Activated T-cell treated with anti-CD3 and anti-CD28 coated beads for 48 hours (primary cell): ENCODE measurements at places on chromosomes 7 and 10.

- DNase-seq: no peak
Measured at GRCh38 chr10:83373671-83374070, 765.6 kb upstream of the GHITM start.

DNA sequence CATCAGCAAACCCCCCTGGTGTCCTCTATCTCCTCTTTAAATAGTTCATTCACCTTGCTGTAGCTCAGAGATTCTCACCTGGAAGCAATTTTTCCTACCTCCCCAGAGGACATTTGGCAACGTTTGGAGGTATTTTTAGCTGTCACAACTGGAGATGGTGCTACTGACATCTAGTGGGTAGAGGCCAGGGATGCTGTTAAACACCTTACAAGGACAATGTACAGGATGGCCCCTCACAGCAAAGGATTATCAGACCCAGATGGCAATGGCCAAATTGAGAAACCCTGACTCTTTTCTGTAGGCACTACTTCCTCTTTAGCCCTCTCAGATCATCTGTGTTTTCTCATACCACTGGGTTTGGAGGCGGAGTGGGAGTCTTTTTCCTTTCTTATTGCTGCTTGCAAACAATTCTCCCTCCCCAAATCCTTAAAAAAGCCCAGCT lies 13.2 kb upstream of the TRA2A start:
- DNase-seq: no peak

GRCh38 chr10:69087590-69088470 lies at the start of gene SRGN:
Gene SRGN, plus strand, starts transcription at chr10:69088103. Its CDS starts 55 bp downstream, at chr10:69088158.
- DNase-seq: peak; percentile 57

- no peak for DNase-seq
Measured at GRCh38 chr7:100128637-100128963, 1.8 kb downstream of the MBLAC1 start.

DNA sequence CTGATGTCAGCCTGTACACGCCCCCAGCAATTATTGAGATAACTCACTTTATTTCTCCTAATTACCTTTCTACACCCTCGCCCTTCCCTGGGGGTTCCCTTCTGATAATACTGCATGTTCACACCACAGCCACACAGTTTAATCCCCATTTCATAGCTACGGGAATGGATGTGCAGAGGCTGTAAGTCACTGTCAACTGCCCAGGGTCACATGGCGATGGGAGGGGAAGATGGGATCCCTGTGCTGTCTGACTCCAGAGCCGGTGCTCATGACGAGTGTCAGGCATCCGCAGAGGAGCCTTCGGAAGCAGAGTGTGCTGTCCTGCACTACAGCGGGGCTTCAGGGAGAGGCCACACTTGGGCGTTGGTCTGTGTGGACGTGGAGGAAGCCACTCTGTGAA lies 688.7 kb downstream of the SDK1 start:
- DNase-seq: no peak

- DNase-seq: no peak
Measured at GRCh38 chr7:28237363-28237762, 56.8 kb upstream of the JAZF1 start.

GRCh38 chr10:70494966-70495365 lies 16.4 kb downstream of the PALD1 start:
- DNase-seq: no peak

GRCh38 chr7:129093867-129094456 lies 39.1 kb upstream of the TNPO3 start:
- DNase-seq: no peak

- DNase-seq: no peak
Measured at GRCh38 chr10:114303556-114303955, 64.5 kb downstream of the VWA2 start.

DNA sequence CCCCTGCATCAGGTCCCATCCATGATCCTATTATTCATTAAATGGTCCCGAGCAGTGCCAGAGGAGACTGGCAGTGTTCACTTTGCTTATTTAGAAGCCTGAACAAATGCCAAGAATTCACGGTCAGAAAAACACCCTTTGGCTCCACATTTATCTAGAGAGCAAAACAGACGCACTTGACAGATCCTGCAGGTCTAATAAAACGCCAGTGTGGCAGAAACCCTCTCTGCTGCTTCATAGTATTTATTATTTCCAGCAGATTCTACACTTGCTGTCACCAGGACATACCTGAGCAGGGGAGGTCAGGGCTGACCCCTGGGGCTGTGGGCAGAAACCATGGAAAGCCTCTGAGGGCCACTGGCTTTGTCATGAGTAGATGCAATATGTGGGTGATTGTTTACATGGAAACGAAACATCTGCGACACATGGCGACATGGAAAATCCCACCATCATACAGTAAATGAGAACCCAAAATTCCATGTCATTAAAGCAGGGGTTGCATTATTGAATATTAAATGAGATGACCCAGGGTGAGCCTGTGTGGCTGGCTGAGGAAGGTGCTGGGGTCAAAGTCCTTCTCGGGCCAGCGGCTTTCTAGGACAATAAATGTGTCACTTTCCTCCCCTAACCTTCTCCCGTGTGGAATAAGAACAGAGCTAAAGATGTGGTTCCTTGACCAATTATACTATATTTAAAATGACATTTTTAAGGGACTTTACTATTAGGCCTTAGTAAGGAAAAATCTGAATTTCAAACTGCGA lies 205.9 kb upstream of the SVIL start:
- DNase-seq: no peak

DNA sequence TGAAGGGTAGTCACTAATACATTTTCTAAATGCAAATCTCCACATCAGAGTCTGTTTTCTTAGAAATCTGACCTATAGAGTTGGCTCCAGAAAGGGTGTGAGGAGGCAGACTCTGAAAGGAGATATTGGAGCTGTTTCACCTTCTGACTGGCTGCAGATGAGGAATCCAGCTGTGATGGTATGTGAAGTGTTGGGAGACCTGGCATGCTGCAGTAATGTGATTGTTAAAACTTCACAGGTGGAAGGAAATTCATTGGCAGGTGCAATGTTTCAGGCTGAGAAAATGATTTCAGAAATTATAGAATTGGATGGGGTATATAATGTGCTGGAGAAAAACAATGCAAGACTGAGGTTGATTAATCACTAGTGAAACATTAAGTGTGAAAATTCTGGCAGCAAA lies 1134.0 kb upstream of the LRRN3 start:
- no peak for DNase-seq

DNA sequence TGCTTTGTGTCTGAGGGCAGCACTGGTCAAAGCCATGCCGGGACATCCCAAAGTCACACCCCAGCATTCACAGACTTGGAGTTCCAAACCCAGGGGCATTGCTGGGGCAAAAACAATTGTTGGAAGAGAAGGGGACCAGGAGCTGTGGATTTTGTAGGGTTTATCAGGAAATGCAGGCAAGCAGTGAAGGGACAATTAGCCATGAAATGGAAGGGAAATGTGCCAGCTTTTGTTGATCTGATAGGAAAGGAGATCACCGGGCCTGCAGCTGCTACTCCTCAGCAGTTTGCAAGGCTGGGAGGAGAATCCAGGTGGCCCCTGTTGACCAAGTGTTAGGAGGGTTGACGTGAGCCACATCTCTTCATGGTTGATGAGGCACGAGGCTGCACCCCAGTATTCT lies 2.5 kb upstream of the BRI3 start:
- DNase-seq: no peak

GRCh38 chr10:32461203-32461602 lies 15.3 kb downstream of the CCDC7 start:
- no peak for DNase-seq

GRCh38 chr7:50792342-50793119 lies 9.8 kb upstream of the GRB10 start:
- no peak for DNase-seq

DNA sequence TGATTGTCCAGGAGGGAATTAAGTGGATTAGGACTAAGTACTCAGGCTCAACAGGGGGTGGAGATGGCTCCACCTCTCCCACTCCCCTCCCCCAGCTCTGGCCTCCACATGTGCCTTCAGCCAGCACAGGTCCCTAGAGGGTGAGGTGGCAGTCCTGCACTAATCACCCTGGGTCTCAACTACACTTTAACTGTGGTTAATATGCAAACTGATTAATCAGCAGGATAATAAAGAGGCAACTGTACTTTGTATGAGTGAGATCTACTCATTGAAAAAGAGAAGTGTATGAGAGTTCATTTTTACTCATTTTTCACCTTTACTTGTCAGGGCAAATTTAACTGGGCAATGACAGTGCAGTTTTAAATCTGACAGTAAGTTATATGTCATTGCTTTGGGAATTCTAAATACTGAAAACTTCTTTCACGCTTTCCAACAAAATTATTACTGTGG lies 223.8 kb upstream of the CCDC6 start:
- no peak for DNase-seq

DNA sequence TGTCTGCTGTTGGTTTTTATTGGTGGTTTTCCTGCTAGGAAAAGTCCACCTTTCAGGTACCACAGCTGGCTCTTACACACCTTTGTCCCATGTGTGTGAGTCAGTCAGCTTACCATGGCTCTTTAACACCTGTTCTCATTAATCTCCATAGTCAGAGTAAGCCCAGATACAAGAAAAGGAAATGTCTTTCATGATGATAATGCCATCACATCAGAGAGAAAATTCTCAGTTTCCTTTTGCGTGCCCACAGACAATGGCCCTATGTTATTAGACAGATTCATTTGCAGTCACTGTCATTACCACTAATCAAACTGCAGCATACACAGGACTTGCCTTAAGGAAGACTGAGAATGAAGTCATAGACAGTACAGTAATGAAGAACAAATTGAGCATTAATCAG lies 1583.6 kb upstream of the LRRTM3 start:
- no peak for DNase-seq

DNA sequence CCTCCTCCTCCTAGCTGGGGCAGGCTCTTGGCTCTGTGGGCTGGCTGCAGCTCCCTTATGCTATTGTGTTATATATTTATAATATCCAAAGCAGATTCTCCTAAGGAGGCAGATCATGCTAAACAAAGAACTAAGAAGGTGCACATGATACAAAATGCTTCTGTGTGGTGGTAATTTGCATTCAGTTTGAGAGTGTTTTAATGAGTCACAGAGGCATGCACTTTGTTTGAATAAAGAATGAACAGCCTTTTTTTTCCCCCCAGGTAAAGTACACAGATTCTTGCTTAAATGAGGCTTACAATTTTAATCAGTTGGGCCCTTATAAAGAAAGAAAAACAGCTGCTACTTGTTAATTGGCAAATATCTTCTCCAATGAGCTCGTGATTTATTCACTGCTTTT lies 95.0 kb downstream of the FANK1 start:
- DNase-seq: no peak

DNA sequence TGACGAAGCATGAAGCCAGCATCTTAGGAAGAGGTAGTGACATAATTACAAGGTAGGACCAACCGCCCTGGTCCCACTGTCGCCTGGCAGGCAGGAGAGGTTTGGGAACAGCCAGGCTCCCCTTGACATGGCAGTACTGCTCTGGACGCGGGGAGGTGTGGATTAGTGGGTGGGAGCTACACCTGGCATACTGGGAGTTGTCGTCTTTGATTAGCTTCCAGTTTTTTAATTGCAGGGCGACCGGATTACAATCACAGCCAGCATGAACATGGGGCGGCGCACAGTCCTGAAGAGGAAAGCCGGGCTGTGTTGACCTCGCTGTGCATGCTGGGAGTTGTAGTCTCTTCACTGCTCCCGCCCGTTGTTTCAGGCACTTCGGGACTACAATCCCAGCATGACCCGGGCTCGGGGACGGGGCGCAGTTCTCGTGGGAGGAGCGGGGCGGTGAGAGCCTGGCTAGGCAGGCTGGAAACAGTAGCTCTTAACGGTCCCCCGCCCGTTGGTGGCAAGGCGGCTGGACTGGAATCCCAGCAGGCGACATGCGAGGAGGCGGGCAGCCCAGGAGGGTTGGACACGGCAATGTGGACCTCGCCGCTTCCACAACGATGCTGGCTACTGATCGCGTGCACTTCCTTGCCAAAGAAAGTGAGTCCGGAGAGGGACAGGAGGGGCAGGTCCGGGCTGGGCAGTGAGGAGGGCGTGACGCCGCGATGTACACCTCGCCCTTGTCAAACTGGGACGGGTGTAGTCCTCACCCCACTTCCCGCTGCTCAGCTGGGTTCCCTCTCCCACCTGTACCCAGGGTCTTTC lies 98.0 kb upstream of the ZNF722 start:
- DNase-seq: peak; percentile 81

DNA sequence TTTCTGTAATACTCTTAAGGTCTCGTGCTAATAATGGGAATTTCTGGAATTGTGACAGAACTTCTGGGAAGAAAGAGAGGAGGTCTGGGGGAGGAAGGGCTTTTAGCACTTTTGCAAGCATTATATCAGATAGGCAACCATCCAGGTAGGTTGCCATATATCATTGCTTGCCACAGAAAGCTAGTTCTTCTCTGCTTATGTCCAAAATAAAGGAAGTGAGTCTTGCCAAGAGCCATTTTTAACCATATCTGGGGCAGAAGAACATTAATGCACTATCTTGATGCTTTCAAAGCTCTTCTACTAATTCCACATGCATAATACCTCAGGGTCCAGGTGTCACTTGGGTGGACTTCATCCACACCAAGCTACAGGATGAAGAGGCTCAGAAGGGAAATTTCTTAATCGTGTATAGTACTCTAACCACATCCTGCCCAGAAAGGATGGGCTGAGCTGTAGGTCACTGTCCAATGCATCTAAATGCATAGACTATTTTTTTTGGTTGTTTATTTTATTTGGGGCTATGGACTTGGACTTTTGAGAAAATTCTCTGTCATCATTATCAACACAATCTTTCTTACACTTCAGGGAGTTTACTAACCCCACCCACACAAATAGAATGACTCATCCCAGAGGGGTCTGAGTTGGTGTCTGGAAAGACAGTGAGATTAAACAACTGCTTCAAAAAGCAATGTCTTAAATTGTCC lies 68.9 kb upstream of the ADO start:
- no peak for DNase-seq

DNA sequence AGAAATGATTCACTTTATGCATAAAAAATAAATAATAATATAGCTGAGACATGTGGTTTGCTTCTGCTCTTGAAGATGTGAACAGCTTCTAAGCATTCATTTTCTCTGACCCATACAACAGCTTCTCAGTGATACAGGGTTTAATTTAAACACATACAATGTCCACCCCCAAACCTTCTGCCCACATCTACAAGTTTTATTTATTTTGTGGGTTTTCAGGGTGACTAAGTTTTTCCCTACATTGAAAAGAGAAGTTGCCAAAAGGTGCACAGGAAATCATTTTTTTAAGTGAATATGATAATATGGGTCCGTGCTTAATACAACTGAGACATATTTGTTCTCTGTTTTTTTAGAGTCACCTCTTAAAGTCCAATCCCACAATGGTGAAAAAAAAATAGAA lies 17.2 kb downstream of the INHBA start:
- no peak for DNase-seq

DNA sequence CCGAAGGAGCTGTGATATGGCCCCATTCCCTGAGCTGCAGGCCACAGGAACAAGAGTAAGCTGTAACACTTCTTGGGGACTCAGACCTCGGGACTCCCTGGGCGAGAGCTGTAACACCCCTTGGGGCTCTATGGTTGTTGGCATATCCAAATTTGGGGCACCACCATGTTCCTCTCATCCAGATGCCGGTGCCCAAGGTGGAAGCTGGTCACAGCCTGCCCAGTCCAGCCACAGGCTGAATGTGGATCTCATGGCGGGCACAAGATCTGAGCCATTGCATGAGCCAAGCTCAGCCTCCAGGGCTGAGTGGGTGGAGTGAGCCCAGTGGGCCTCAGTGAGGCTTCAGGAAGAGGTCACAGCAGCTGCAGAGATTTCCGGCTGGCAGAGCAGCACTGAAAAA lies 78.9 kb downstream of the TMEM106B start:
- no peak for DNase-seq

GRCh38 chr10:50511492-50512213 lies 112.1 kb downstream of the SGMS1 start:
- DNase-seq: no peak
